ENCODE measurements at places on chromosomes 11 and 22.

DNA sequence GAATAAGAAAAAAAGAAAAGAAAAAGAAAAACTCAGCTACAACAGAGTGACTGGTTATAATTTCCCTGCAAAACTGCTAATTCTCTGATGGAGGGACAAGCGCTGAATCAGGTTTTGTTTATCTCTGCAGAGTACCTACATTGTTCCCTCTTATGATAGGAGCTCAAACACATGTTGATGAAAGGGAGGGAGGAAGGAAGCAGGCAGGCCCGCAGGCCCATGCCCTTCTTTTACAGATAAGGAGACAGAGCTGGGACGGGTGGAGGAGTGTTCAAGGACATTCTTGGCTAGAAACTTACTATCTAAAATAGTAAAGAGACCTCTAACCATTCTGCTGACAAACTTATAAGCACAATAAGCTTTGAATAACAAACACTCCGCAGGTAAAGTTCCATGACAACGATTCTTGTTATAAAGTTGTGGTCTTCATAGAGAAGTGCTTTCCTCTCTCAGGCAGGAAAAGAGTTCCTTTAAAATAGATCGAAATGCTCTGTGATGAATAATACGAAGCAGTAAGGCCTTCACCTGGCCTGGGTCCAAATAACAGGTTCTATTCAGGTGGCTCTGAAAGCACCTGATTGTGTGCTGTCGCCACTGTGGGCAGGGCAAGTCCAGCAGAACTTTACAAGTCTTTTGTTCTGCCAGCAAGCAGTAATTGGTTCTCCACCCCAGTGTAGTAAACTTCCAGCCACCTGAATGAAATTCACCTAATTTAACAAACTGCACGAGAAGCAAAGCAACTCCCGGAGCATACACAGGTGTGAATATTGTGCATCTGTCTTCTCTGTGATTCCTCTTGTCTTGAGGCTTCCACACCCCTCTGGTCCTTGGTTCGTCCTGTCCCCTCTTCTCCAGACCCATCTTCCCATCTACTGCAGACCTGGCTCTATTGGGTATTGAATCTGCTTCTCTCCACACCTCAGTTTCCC is 15.3 kb upstream of the MICAL2 start:
- DNase-seq = no peak

DNA sequence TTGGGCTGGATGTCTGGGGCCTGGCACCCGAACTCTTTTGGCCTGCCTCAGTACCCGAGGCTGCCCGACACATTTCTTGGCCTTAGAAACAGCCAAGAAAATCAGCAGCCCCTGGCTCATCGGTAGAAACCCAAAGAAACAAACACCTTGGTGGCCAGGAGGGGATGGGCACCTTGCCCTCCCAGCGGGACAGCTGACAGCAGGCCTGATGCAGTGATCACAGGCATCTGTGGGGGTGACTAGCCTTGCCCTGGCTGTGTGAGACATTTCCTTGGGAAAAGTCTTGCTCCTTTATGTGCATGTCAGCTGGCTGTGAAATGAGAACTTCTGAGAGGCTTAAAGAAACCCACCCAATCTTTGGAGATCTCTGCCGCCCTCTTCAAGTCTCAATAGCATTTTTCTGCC is 60.9 kb downstream of the SMIM38 start:
- no peak for DNase-seq

- peak; percentile 88 for DNase-seq
Observed at GRCh38 chr11:74710281-74710938, 20.8 kb downstream of the CHRDL2 start.

DNA sequence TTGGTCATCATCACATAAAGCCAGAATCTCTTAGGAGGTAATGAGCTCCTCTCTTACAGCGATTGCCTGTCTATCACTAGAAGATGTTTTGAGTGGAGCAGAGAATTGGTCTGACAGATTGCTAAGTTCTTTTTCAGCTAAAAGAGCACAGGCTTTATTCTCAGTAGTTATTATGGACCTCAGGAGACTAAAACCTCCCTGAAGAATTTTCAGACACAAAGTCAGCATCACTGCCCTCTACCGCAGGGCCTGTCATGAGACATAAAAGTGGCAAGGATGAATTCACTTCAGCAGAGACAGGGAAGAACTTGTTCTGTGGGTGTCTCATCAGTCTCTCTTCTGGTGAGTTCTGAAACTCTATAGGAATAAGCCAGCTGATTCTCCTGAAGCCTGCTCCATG is at the start of gene OR51I2:
OR51I2 (plus strand) TSS at position 301 of the 400 bp plus-strand sequence. CDS start 4,166 bp downstream, outside the sequence.
- DNase-seq = no peak

GRCh38 chr22:20437613-20438426 is at the start of gene SCARF2:
TSS of gene SCARF2 (minus strand) at chr22:20437825. CDS start at chr22:20437754, 71 bp downstream.
- peak; percentile 55 for DNase-seq

- no peak for DNase-seq
Observed at GRCh38 chr11:112410325-112410724, 149.7 kb upstream of the PLET1 start.

DNA sequence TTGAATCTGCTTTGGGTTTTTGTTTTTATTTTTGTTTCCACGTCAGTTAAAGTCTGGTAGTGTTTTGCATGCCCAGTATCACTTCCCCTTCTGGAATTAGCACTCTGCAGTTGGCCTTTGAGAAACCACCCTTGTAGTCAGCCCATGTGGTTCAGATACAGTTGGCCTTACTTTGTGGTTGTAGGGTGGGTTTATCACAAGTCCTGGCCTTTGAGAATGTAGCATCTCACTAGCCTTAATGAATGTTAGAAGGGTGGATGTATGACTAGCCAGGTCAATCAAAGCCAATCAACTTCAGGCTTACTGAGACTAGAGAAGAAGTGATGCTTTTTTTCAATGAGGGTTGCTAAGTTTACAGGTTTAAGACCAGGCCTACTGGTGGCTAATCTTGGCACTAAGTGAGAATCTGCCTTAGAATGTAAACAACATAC is 19.8 kb downstream of the ARL14EP start:
- DNase-seq = no peak

GRCh38 chr11:83523676-83524075 is 237.5 kb upstream of the CCDC90B start:
- DNase-seq = no peak

DNA sequence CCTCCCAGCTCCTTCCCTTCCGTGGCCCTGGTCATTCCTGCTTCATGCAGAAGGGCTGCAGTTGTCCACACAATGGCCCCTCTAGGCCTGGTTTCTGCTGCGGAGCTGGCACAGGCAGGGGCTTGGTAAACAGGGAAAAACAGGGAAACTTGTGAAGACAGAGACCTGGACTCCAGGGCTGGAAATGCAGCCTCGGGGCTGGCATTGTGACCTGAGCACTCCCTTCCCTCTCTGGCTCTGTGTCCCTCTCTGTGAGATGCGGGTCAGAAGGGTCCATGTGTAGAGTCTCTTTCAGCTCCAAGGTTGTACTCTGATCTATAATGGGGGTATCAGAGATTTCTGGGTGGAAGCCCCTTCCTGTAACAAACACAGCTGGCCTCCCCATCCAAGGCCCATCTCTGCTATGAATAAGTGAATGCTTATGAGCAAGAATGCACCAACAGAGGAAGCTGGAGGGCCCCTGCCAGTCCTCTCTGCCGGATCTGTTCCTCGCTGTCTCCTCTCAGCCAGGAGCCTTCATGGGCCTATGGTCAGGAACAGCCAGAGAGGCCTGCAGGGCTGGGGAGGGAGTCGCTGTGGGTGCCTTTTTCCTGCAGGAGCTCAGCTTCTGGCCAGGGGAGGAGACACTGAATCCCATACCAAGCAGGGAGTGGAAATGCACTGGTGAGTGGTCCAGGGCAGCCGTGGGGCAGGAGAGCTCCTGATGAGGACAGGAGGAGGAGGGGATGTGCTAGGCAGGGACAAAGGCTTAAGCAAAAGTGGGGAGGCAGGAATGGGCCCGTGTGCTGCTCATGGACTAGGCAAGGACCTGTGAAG is 6.7 kb upstream of the DERL3 start:
- peak; percentile 5 for DNase-seq

DNA sequence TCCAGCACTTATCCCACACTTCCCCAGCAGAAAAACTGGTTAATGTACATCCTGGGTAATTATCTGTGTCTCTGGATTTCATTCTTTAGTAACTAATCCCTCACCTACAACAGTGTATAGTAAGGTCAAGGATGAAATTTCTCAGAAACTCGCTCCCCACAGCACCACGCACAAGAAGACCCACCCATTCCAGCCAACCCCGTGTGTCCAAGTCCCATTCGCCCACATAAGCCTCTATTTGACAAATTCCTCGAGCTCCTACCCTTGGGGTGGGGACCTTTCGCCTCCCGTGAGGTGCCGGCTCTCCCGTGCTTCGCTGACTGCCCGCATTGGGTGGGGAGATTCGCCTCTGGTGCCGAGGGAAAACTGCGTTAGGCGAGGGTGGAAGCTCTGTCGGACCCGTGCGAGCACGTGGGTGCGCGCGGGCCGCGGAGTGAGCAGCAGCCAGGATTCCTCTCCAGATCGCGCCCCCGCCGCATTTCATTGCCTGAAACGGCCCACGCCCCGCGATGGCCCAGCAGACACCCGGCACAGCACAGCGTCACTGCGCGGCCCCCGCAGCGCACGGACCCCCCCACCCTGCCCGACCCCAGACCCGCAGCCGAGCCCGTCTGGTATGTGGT is 866 bp downstream of the EXPH5 start:
- DNase-seq = no peak

- no peak for DNase-seq
Observed at GRCh38 chr11:121795174-121795573, 320.8 kb downstream of the BLID start.

DNA sequence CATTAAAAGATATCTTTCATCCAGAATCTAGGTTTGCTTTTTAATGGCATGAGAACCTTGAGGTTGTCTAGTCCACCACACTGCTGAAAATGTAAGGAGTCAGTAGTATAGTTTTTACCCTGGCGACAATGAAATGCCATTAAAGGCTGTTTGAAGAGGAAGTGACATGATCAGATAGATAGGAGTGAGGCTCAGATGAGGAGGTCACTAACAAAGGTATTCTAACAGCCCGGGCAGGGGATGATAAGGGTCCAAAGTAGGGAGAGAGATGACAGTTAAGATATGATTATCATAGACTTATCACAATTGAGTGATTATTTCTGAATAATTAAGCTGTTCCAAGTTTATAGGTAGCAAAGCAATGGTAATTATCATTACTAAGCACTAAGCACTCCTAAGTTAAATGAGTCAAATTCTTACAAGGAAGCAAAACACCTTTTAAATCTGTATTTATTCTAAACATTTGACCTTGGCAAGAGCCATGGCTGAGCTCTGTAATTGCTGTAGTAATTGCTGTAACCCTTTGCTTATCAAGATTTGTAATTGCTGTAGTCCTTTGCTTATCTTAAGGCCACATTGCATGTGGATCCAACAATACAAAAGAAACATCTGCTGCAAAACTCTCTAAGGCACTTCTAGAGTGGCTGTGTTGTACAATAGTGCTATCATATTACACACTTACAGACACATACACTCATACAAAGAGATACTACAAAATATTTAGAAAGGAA is 92.6 kb downstream of the ENTHD1 start:
- no peak for DNase-seq

DNA sequence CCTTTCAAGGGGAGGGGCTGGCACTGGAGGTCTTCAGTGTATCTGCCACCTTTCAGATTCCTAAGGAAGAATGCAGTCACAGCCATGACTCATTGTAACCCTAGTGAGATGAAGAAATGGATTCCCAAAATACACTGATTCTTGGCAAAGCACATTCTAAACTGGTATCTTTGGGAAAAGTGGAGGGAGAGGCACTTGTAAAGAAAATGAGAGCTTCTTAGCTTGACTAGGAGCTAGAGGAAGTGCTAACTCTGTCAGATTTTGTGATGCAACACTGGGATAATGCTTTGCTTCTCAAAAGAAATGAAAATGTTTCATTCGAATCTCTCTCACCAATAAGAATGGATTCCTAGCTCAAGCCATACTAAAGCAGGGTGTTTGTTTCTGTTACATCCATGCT is 14.3 kb downstream of the NRIP3 start:
- peak; percentile 86 for DNase-seq

GRCh38 chr22:38935023-38935422 is 22.4 kb upstream of the APOBEC3A start:
- DNase-seq = no peak

GRCh38 chr11:108654994-108655631 is 9.8 kb upstream of the DDX10 start:
- peak; percentile 70 for DNase-seq

- no peak for DNase-seq
Observed at GRCh38 chr22:33842006-33842354, 78.3 kb downstream of the LARGE1 start.

GRCh38 chr11:119453881-119454280 is 30.9 kb upstream of the THY1 start:
- no peak for DNase-seq

GRCh38 chr22:17950651-17951214 is 73.6 kb downstream of the MICAL3 start:
- DNase-seq = no peak

- no peak for DNase-seq
Observed at GRCh38 chr11:126465573-126466188, 110.2 kb downstream of the ST3GAL4 start.

- no peak for DNase-seq
Observed at GRCh38 chr22:49799431-49800075, 28.1 kb downstream of the BRD1 start.

DNA sequence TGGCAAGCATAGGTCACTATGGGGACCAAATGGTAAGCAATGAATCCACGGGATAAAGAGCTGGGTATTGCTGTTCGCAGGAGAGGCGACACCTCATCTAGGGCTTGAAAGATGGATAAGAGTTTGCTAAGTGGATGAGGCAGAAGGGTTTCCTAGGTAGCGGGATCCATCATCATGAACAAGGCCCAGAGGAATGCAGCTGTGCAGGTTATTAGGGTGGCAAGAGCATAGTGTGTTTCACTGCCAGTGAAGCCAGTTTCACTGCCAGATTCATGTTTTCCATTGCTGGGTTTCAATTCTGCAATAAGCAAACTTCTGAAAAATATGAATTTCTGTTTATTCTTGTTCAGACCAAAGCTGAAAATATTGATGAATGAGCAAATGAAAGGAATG is 27.2 kb downstream of the WEE1 start:
- DNase-seq = no peak

- no peak for DNase-seq
Observed at GRCh38 chr11:3916962-3917361, 61.5 kb downstream of the STIM1 start.

DNA sequence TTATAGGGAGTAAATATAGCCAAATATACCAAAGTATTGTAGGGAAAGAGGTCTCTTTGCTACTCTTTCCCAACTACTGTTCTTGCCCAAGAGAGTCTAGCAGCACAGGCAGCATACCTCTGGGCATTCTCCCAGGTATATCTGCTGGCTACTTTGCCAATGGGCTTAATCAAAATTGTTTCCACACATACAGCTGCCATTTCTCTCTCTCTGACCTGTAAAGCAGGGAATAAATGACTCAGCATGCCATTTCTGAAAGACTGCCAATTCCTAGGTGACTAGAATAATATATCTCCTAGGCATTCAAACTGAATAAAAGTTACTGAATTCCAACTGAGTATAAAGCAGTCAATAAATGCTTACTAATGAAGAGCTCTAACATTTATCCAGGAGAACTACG is 44.6 kb downstream of the RDX start:
- DNase-seq = peak; percentile 76

DNA sequence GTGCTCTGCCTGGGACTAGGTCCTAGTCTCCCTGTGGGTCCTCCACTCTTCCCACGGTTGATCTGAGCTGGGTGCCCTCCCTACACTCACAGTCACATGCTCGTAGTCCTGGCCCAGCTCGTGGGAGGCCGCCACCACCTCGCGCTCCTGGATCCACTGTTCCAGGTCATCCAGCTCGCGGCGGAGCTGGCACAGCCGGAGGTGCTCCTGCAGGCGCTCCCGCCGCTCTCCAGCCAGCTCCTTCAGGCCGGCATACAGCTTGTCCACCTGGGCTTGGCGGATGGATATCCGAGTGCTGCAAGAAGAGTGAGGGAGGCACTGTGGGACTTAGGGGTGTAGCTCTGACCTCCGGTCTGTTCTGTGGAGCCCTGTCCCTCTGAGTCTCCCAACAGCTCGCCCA is 14.8 kb upstream of the RBM4B start:
- no peak for DNase-seq

Measured in fibroblast of the aortic adventitia (primary cell).